ENCODE measurements at places on chromosomes 16 and 17.

- no peak for DNase-seq
Measured at GRCh38 chr17:28551421-28552175, 826 bp downstream of the UNC119 start.

DNA sequence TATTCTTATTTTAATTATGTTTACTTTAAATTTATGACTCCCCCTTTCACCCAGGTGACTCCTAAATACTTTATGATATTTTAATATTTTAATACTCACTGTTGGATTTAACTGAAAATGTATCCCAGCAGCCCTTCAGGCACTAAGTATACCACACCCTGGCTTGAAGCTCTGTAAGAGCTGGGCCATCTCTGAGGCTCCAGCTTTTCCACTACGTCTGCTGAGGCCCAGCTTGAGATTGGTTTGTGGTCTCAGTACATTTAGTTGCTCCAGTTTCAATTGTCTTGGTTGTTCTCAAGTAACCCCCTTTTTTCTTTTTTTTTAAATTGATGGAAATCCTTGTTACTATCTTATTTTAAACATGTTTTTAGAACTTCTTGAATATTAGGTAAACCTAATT lies 27.0 kb upstream of the CAPNS2 start:
- DNase-seq: no peak

GRCh38 chr17:78925662-78926555 lies 722 bp upstream of the TIMP2 start:
- no peak for DNase-seq

DNA sequence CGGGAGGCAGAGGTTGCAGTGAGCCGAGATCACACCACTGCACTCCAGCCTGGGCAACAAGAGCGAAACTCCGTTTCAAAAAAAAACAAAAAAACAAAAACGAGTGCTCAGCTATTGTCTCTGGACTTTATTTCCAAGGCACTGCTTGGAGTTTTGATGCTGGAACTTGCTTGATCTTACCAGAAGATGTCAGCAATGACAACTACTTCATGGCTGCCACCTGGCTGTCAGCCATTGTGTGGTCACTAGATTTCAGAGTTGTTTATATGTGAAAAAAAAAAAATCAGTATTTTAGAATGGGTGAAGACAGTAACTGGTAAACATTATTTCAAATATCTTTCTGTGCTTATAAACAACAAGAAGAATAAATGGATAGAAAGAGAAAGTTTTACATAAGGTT lies 26.3 kb upstream of the OR4D1 start:
- no peak for DNase-seq

- DNase-seq: no peak
Measured at GRCh38 chr17:31570951-31571892, 179.7 kb downstream of the RAB11FIP4 start.

GRCh38 chr16:12098429-12099310 lies 122.1 kb downstream of the SNX29 start:
- DNase-seq: no peak

DNA sequence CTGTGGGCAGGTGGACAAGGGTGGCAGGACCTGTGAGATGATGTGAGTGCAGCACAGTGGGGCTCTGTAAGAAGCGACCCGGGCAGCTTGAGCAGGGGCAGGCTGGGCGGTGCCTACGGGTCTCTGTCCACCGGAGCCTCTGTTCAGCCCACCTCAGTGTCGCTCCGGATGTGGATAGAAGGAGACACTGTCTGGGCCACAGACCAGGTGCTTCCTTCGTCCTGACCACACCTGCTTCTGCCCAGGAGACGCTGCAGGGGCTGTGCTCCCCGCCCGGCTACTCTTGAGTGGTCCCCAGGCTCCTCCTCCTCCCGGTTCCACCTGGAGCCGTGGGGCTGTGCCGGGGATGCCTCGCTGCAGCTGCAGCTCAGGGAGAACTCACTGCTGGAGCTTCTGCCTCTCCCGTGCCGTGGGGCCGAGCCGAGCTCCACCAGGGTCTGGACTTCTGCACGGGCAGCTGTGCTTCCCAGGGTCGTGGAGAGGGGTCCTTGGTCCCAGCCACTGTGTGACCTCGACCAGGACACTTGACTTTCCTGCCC lies 21.5 kb downstream of the METRNL start:
- DNase-seq: no peak

DNA sequence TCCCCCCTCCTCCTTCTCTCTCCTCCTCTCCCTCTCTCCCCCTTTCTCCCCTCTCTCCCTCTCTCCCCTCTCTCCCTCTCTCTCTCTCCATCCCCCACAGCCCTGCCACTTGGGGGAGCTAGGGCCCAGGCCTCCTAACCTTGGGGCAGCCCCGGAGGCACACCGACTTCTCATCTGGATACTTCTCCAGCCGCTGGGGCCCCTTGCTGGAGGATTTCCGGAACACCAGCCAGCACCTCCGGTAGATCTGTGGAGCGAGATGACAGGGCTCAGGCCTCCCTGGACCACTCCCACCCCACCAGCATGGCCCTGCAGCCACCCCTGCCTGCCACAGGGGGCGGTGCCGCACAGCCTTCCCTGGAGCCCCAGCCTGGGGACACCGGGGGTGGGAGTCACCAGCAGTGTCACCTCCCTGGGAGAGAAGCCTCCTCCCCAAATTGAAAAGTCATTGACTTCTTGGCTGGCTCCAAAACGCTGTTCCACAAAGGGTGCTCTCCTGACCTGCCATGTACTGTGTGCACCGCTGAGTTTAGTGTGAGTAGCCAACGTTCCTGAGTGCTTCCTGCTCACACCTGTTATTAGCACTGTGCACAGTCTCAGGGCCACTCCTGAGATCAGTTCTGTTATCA lies 10.5 kb downstream of the DOK4 start:
- DNase-seq: peak; percentile 44

DNA sequence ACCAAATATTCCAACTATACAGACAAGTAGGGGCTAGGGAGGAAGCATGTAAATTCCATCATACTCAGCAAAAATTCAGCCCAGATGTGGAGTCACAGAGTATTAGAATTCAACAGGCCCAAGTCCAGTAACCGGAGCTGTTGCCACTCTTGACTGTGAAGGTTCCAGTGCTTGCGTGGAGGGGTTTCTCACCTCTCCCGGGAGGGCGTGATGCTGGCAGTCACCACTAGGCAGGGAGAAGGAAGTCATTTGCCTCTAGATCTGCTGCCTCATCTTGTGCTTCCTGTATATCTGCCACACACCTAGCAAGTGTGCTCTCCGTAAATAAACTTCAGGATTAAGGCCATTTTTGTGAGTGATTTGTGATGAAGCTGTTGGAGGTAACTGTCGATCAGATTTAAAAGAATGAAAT lies 1.0 kb upstream of the CKLF start:
- DNase-seq: peak; percentile 34

DNA sequence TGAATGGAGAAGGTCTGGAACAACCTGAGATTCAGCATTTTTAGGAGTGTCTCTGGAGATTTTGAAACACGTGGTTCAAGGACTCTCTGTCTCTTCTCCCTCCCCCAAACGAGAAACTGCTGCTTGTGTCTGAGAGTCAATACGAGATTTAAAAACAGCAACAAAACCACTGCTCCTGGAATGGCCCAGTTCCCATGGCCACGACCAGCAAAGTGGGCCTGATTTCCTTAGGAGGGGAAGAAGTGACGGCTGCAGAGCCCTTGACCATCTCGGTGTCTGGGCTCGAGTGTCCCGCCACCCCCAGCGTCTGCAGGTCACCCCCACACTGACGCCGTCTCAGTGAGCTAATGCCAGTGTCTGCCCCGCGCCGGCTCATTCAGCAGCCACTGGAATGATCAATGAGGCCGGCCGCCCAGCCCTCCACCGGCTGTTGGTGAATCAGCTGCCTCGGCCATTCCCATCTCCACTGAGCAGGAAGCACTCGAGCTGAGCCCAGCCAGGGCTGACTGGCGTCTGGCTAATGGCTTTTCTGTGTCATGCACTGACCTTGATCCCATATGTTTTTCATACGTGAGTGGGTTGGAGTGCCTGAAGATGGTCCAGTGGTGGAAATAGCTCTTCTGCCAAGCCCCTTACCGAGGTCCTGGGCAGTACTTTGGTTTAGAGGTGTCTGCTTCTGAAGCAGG lies 151.8 kb downstream of the PITPNC1 start:
- no peak for DNase-seq

DNA sequence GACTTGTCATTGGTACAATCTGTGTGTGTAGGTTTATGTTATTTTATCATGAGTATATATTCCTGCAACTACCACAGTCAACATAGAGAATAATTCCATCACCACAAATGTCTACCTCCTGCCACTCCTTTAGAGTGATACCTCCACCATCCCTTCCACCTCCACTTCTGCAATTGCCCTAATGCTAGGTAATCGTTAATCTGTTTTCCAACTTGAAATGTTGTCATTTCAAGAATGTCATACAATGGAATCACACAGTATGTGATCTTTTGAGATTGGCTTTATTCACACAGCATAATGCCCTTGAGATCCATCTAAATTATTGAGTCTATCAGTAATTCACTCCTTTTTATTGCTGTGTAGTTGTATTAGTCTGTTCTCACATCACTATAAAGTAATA lies 414.8 kb upstream of the C16orf82 start:
- no peak for DNase-seq

DNA sequence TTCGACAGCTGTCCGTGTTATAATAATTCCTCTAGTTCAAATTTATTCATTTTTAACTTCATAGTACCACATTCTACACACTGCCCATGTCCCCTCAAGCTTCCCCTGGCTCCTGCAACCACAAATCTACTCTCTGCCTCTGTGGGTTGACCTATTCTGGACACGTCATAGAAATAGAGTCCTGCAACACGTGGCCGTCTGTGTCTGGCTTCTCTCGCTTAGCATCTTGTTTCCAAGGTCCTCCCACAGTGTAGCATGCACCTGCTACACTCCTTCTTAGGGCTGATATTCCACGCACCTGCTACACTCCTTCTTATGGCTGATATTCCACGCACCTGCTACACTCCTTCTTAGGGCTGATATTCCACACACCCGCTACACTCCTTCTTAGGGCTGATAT lies 16.5 kb downstream of the SCGB1C2 start:
- no peak for DNase-seq

DNA sequence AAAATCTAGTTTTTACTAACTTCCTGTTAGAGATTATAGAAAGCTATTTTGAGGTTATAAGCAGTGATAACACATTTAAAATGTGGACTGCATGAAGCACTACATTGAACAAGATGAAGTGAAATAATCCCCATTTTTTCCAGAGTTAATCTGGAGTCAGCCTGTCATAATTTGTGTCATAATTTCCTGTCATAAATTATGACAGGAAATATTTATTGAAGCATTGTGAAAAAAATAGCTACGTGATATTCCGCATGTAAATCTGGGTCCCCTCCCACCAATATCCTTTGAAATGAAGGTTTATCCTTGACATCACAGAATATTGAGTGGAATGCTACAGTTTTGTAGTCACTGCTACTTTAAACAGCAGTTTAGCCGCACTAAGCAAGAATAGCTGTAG lies 40.1 kb downstream of the OMG start:
- DNase-seq: no peak

- no peak for DNase-seq
Measured at GRCh38 chr17:62045109-62045508, 20.0 kb downstream of the MED13 start.

DNA sequence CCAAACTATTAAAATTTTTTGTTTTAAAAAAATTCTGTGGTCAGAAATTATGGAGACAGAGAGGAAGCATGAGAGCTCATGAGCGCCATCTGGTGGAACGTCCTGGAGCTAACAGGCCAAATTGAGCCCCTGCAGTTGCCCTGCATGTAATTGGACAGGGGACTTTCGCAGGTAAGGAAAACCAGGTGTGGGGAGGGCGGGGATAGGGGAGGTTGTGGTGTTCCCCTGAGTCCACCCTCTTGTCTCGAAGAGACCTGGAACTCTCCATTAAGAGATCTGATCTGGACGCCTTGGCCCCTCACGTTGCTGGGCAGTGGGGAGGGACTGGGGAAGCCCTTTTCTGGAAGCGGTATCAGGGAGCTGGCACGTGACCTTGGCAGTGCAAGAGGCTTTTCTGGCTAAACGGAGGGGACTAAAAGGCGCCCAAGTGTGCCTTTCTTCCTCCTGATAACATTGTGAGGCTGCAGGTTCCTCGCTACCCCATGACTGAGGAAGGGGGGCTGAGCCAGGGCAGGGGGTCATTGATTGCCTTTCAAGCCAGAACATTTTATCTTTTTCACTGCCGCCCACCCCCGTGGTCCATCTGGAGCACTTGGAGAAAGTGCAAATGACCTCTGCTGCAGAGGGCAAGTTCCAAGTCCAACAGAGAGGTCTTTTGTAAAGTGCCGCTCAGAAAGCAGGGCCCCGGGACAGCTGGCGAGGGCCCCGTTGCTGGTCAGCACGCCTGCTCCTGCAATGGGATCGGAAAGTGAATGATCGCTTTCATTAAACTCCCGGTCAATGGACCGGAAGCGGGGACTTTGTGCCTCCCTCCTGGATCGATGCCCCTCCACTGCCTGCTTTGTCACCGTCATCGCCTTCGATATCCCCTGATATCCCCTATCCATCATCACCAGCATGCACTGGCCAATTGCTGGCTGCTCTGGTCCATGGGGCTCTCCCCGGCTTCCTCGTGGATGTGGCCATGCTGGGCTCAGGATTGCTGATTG lies 18.4 kb downstream of the PDILT start:
- peak; percentile 11 for DNase-seq

DNA sequence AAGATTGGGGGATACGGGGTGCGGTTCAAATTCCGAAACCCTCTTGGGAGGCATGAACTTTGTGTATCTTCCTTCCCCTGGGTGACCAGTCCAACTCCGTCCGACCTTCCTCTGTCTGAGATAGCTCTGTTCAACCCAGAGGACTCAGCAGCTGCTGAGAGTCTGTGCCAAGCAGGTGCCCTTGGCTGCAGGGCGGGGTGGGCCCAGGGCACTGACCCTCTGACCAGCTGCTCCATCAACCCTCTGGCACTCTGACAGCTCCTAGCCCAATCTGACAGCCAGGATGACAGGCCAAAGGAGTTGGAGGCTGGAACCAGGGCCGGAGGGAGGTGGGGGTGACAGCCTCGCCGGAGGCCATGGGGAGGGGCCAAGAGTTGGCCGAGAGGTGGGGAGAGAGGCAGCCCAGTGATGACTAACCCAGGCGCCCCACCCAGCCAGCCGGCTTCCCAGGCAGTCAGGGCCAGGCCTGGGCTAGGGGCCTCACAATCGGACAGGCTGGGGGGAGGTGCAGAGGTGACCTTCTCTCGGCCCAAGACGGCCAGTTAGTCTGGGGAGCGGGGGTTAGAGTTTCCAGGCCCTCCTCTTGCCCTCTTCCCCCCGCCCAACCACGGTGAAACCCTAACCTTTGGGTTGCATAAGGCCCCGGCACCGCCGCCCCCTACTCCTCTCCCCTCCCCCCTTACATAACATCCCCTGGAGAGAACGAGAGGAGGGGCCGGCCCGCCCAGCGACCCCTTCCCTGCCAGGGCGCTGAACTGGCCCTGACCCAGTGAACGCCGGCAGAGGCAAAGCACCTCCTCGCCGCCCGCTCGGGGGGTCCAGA lies 5.0 kb upstream of the TLCD2 start:
- no peak for DNase-seq
